ENCODE measurements at places on chromosomes 7 and 10. TPM values are rescaled to one million over a fixed set of nuclear protein-coding genes. Genes with fewer than 3 reads are reported as not detected.

The AASS gene
- total RNA-seq: 36.2 TPM

The SPDYE2B gene
- not detected for total RNA-seq

The FOXI2 gene
- total RNA-seq: not detected

The LHFPL3 gene
- 66.0 TPM for total RNA-seq

The ABCB1 gene
- 12.2 TPM for total RNA-seq

The ITGB8 gene
- total RNA-seq: 107 TPM

The PNLIPRP3 gene
- total RNA-seq: not detected

The LRRD1 gene
- total RNA-seq: 0.92 TPM

The UNC5B gene
- 7.4 TPM for total RNA-seq

The HOXA2 gene
- total RNA-seq: not detected

The NRG3 gene
- total RNA-seq: 26.3 TPM

The UCN3 gene
- total RNA-seq: not detected

The CALHM2 gene
- 2.5 TPM for total RNA-seq

The UCMA gene
- total RNA-seq: not detected

The NUTM2E gene
- 0.46 TPM for total RNA-seq

The CLEC2L gene
- 9.7 TPM for total RNA-seq

The BAMBI gene
- 10.4 TPM for total RNA-seq

The ZNF735 gene
- not detected for total RNA-seq

The KCNMA1 gene
- total RNA-seq: 76.1 TPM

Data from diencephalon (tissue), 1 donor.